Esophagus squamous epithelium (tissue), 5 donors: ENCODE measurements at places on chromosomes 3 and 15. TPM values are rescaled to one million over a fixed set of nuclear protein-coding genes. Genes with fewer than 3 reads are reported as not detected.

The SLC49A4 gene
- 21.4 TPM for total RNA-seq

The PLXND1 gene
- 18.6 TPM for total RNA-seq

The CFAP100 gene
- not detected for total RNA-seq

The TMEM212 gene
- total RNA-seq = not detected

DNA sequence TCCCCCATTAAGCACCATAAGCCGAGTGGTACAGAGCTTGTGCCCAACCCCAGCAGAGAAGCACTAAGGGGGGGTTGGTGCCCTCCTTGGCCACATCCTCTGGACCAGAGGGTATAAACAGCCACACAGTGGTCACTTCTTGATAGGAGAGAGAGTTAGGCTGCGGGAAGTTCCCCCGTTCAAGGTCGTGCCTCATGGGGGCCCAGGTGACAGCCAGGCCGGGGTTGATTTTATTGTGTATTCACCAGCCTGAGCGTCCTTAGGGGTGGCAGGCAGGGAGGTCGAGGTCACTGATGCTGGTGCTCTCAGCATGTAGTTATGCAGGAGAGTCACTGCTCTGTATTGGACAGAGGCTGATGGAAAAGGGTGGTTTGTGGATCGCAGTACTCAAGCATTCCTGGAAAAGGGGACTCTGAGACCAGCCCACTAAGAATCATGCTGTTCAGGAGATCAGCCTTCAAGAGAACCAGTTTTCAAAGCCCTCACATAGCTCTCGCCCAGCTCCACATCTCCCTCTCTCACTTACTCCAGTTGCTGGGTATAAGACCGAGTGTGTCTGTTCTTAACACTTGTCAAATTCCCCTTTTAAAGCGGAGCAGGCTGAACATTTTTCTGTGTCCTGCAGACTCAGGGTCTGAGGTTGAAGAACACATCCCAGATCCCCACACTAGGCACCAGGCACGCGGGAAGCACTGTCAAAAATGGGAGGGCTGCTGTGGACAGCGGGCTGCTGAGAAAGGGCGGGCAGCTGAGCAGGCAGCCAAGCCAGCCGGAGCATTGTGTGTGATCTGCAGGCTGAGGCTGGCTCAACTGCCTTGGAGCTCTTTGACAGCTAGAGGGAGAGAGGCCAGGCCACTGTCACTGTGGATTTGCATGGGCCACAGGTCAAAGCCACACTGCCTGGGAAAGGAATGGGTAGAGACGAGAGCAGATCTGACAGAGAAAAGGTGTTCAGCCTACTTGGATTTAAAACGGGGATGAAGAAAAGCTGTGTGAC, 279.3 kb upstream of the LRRFIP2 start:
- no peak for DNase-seq

DNA sequence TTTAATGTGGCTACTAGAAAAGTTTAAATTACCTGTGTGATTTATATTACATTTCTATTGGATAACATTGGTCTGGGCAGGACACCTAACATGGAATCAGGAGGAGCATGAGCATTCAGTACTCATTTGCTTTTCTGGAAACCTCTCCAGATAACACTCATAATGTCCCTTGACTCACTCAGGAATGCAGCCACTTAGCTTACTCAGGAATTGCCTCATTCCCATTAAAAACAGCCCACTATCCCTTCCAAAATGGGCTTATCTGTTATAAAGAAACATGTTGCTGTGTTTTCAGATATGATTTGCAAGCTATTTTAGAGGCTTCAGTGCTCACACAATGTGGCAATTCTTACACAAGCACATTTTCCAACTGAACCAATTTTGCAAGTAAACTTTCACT, 17.1 kb downstream of the GBE1 start:
- DNase-seq = no peak

DNA sequence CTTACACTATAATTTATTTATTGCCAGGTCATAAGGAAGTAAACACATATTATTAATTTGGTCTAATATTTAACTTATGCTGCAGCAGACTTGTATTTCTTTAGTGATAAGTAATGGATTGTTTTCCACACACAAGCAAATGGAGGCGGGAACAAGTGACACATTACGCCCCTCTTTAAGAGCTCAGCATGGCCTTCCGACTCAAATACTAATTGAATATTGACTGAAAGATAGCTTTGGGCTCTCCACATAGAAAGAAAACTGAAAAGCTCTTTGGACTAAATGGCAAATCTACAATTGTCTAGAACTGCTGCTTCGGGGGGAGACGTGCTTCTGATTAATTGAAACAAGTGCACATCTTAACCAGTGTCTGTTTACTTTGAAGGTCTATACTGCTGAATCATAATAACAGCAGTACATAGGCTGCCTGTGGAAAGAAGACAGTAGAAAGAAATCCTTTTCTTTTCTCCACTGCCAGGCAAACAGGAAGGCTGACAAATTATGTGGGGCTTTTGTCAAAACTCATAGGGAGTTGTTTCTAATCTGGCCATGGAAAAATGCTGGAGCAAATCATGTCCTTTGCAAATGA, 15.9 kb downstream of the CADPS start:
- DNase-seq = no peak
